ENCODE measurements at places on chromosomes 13 and 19.

DNA sequence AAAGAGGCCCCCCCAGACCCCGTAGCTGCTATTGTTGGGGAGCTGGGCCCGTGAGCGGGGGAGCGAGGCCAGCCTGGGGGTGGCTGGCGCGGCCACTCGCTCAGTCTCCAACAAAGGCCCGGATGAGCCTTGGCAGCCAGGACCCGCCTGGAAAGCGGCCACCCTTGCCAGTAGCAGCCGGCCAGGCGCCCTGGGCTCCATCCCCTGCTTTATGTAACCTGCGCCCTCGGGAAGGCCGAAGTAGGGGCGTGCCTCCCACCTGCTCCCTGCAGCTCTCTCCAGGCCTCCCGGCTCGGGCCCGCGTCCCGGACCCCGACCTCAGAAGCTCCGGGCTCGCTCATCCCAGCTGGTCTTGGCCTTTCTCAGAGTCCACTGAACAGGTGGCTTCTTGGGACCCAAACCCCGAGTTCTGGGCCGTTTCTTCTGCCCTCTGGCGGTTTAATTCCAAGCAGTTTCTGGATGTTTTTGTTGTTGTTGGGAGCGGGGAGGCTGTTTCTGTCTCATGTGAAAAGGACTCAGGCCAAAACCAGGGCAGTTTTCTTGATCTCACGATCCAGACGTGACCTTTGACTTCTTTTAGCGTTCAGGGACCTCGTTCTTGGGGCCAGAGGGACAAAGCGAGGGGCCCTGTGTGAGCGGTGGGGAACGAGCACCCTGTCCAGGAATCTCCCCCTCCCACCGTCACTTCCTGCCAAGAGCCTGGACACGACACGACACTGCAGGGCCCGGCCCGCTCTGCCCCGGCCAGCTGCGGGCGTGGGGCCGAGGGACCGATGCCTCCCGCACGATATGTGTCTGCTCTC is 1.2 kb downstream of the CDC34 start:
- DNase-seq: no peak

GRCh38 chr13:78700121-78700910 is 41.4 kb upstream of the OBI1 start:
- no peak for DNase-seq

DNA sequence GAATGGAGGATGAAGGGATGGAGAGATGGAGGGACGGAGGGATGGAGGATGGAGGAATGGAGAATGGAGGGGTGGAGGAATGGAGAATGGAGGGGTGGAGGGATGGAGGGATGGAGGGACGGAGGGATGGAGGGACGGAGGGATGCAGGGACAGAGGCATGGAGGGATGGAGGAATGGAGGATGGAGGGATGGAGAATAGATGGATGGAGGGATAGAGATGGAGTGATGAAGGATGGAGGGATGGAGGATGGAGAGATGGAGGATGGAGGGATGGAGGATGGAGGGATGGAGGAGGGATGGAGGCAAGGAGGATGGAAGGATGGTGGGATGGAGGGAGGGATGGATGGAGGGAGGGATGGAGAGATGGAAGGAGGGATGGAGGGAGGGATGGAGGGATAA is 22.1 kb downstream of the PIP5K1C start:
- DNase-seq: no peak

GRCh38 chr13:112674412-112675365 is 15.1 kb upstream of the ATP11A start:
- no peak for DNase-seq

- DNase-seq: peak; percentile 40
Observed at GRCh38 chr19:35935911-35936737, at the start of gene LRFN3. TSS of gene LRFN3 (plus strand) at chr19:35936374. CDS start at chr19:35939426, 3,052 bp downstream.
